ENCODE measurements at places on chromosomes 4 and X. TPM values are rescaled to one million over a fixed set of nuclear protein-coding genes. Genes with fewer than 3 reads are reported as not detected.

The DAPP1 gene
- not detected for total RNA-seq

The TCEAL6 gene
- total RNA-seq, result not detected

DNA sequence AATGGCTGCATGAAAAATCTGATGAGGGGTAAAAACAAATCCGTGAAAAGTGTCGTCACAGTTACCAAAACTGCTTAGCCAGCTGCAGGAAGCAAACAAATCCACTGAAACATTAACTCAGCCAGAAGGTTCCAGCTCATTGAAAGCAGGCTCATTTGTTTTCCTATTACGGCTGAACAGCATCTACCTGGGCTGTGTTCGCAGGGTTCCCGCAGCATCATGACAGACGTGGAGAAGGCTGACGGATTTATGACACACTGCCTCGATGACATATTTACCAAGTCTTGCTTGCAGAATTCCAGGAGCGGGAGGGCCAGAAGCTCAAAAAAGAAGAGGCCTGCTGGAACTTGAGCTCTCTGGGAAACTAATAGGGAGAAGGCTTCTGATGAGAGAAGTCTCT, 781.1 kb downstream of the RAB28 start:
- DNase-seq, result no peak

GRCh38 chrX:56798339-56798711, 69.3 kb downstream of the NBDY start:
- DNase-seq, result no peak

The PAK3 gene
- 0.16 TPM for total RNA-seq

DNA sequence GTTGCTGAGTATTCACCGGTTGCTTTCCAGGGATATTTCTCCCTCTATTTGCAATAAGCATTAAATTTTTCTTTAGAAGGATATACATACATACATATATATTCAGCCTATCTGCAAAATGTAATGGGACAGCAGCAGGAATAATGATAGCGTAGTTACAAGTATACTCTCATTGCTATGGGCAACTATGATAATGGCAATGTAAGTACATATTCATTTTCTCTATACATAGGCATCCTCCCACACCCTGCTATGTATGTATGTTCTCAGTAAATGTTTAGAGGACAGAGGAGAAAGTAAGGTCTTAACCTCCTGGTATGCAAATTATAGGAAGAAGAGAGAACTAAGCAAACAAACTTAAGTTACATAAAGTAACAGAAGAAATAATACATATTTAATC, 19.7 kb upstream of the MAB21L2 start:
- DNase-seq, result no peak
